Pericardium fibroblast (primary cell): ENCODE measurements at places on chromosomes 3 and 15. TPM values are rescaled to one million over a fixed set of nuclear protein-coding genes. Genes with fewer than 3 reads are reported as not detected.

BSN gene
- total RNA-seq: 0.09 and 0.12 TPM in 2 replicates

OGG1 gene
- total RNA-seq: 32.2 and 37.9 TPM in 2 replicates

BDH1 gene
- total RNA-seq: 3.0 and 3.4 TPM in 2 replicates

KBTBD8 gene
- total RNA-seq: 1.6 and 2.9 TPM in 2 replicates

SLC25A36 gene
- 33.9 and 39.8 TPM in 2 replicates for total RNA-seq

CHRNA3 gene
- total RNA-seq: not detected in 2 replicates

IL16 gene
- 6.0 and 6.7 TPM in 2 replicates for total RNA-seq

PLA2G4E gene
- not detected in 2 replicates for total RNA-seq

GHSR gene
- not detected in 2 replicates for total RNA-seq

ZPLD1 gene
- not detected in 2 replicates for total RNA-seq

LIPH gene
- total RNA-seq: under 0.01 and 1.5 TPM in 2 replicates
